ENCODE measurements at places on chromosomes 13 and 19. TPM values are rescaled to one million over a fixed set of nuclear protein-coding genes. Genes with fewer than 3 reads are reported as not detected.

GRCh38 chr13:104961246-104961645, 1574.2 kb downstream of the EFNB2 start:
- H3K27me3 ChIP-seq: no peaks in the 10 kb centered on the region
- H3K4me1 ChIP-seq: no peaks in the 10 kb centered on the region
- no peak overlapping the region for H3K4me3 ChIP-seq
- no peak overlapping the region for H3K27ac ChIP-seq

- DNase-seq: no peak
- H3K4me1 ChIP-seq: peaks cover 3% of the 10 kb centered on the region
- H3K36me3 ChIP-seq: no peaks in the 10 kb centered on the region
- no peak overlapping the region for H3K4me3 ChIP-seq
Measured at GRCh38 chr13:98664924-98665637, 87.4 kb downstream of the SLC15A1 start.

GRCh38 chr19:31784671-31785101, 435.4 kb upstream of the TSHZ3 start:
- H3K4me1 ChIP-seq: no peaks in the 10 kb centered on the region
- DNase-seq: no peak
- H3K27ac ChIP-seq: no peak overlapping the region
- H3K4me3 ChIP-seq: no peak overlapping the region
- no peaks in the 10 kb centered on the region for H3K27me3 ChIP-seq
- no peaks in the 10 kb centered on the region for H3K36me3 ChIP-seq

DNA sequence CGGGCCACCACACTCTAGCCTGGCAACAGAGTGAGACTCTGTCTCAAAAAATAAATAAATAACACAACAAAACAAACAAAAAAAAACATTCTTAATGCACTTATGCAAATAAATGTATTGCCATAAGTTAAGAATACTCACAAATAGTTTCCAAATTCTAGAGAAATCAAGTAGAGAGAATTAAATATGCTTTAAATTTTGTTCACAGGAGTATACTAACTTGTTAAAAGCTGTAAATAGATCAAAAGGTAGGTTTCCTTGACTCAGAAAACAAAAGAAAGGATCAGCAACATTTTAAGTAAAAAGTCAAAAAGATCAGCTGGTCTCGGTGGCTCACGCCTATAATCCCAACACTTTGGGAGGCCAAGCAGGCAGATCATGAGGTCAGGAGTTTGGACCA, 50.5 kb upstream of the ZNF429 start:
- no peak overlapping the region for H3K4me3 ChIP-seq
- DNase-seq: no peak
- H3K4me1 ChIP-seq: no peaks in the 10 kb centered on the region
- no peaks in the 10 kb centered on the region for H3K36me3 ChIP-seq
- H3K27me3 ChIP-seq: no peaks in the 10 kb centered on the region

- no peaks in the 10 kb centered on the region for H3K27me3 ChIP-seq
- DNase-seq: peak; percentile 86
- peaks cover 13% of the 10 kb centered on the region for H3K4me1 ChIP-seq
- H3K4me3 ChIP-seq: no peak overlapping the region
Measured at GRCh38 chr19:46542428-46543230, 47.0 kb upstream of the PNMA8B start.

Gene LRRC63
- total RNA-seq: 0.17 TPM

- peaks cover 4% of the 10 kb centered on the region for H3K27me3 ChIP-seq
- peaks cover 57% of the 10 kb centered on the region for H3K4me1 ChIP-seq
- DNase-seq: no peak
- H3K4me3 ChIP-seq: no peak overlapping the region
- H3K36me3 ChIP-seq: peaks cover 30% of the 10 kb centered on the region
- H3K27ac ChIP-seq: no peak overlapping the region
Measured at GRCh38 chr19:45474606-45475521, 7.1 kb downstream of the FOSB start.

GRCh38 chr13:91405240-91405639, 6.8 kb downstream of the GPC5 start:
- H3K36me3 ChIP-seq: no peaks in the 10 kb centered on the region
- H3K4me3 ChIP-seq: no peak overlapping the region
- no peak for DNase-seq
- H3K4me1 ChIP-seq: no peaks in the 10 kb centered on the region
- no peaks in the 10 kb centered on the region for H3K27me3 ChIP-seq
- no peak overlapping the region for H3K27ac ChIP-seq

Measured in CD4-positive, alpha-beta T cell (primary cell).